ENCODE measurements at places on chromosomes 12 and 14. TPM values are rescaled to one million over a fixed set of nuclear protein-coding genes. Genes with fewer than 3 reads are reported as not detected.

PLCZ1 gene
- total RNA-seq: not detected

TTC7B gene
- 25.5 TPM for total RNA-seq

ATL1 gene
- total RNA-seq: 0.90 TPM

FAM186B gene
- 0.13 TPM for total RNA-seq

DNA sequence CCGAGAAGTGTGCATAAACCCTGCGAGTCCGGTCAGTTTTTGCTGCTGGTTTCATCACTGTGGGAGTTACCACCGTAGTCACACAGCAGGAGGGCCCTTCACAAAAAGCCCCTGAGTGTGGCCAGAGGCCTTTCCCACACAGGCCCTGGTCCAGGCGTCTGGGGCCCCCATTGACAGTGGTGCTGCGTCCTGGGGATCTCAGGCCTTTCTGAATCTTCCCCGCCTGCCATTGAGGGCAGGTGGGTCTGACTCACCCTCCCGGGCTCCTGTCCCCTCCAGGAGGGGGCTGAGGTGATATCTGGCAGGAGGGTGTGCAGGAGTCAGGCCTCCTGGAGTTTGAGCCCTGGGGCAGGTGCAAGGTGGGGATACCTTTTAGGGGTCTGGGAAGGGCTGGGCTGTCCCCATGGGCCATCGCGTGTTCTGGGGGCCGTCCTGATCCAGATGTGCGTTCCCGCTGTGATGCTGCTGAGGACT is 358.5 kb downstream of the TMEM121 start:
- DNase-seq: no peak

- DNase-seq: no peak
Observed at GRCh38 chr14:22875748-22876319, 4.3 kb downstream of the LRP10 start.

DNA sequence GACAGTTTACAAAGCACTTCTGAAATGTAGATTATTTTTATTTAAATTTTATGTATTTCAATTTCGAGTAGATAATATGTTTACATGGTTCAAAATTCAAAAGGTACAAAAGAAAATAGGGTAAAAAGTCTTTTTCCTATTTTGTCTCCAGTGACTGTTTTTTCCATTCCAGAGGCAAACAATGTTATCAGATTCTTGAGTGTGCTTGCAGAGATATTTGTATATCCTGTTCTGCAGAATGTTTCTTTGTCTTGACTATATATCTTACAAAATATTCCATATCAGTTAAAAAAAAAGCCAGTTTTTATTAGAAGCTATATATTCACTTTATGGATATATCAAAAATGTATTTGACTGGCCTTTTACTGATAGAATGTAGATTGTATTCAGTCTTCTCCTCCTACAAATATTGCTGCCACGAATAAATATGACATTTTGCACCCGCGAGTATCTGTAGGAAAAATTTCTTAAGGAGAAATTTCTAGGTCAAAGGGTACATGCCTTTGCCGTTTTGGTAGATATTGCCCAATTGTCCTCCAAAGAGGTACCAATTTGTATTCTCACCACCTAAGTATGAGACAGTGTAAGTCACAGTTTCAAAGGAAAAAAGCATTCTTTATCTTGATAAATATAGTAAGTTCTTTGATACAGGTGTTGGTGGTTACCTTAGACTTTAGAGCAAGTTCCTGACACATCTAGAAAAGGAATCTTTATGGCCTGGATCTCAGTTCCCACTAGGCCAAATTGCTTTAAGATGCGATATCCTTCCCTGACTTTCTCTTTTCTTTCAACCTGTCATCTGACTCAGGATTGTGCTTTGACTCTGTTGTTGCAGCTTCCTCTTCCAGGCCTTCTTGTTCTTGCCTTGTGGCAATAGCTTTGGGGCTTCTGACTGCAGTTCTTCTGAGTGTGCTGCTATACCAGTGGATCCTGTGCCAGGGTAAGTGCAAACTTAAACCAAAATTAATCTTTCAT is 2.3 kb downstream of the KLRG1 start:
- DNase-seq: no peak

GRCh38 chr12:95548056-95548538 is 3.2 kb downstream of the USP44 start:
- DNase-seq: no peak

GRCh38 chr12:95116341-95116740 is 42.9 kb upstream of the NR2C1 start:
- no peak for DNase-seq

- DNase-seq: no peak
Observed at GRCh38 chr14:106185837-106186233, 659.5 kb downstream of the TMEM121 start.

DNA sequence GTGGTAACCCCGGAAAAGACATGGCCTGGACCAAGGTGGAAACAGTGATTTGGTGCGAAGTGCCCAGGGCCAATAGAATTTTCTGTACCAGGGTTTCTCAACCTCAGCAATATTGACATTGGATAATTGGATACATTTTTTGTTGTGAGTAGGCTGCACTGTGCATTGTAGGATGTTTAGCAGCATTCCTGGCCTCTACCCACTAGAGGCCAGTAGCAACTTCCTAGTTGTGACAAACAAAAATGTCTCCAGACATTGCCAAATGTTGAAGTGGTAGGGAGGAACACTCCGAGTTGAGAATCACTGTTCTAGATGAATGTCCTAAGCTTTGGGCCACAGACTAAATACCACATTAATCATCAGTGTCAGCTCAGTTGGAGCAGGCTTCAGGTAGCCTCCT is 6.2 kb upstream of the CGRRF1 start:
- peak; percentile 40 for DNase-seq

GRCh38 chr14:68216957-68217356 is 397.4 kb downstream of the RAD51B start:
- DNase-seq: no peak

All from dermis microvascular lymphatic vessel endothelial cell (primary cell).